Right lobe of liver (tissue), 6 donors: ENCODE measurements at places on chromosomes 1 and 21. TPM values are rescaled to one million over a fixed set of nuclear protein-coding genes. Genes with fewer than 3 reads are reported as not detected.

- H3K36me3 ChIP-seq, result no peaks in the 10 kb centered on the region
- DNase-seq, result no peak
- no peak overlapping the region for H3K4me3 ChIP-seq
- no peak overlapping the region for H3K27ac ChIP-seq
- H3K27me3 ChIP-seq, result no peaks in the 10 kb centered on the region
- peaks cover 30% of the 10 kb centered on the region for H3K4me1 ChIP-seq
Observed at GRCh38 chr1:46187106-46187869, 10.9 kb downstream of the POMGNT1 start.

GRCh38 chr1:9701665-9702064 lies 50.1 kb downstream of the PIK3CD start:
- no peak overlapping the region for H3K27ac ChIP-seq
- no peaks in the 10 kb centered on the region for H3K4me1 ChIP-seq
- H3K4me3 ChIP-seq, result no peak overlapping the region
- H3K27me3 ChIP-seq, result no peaks in the 10 kb centered on the region

- DNase-seq, result no peak
- no peak overlapping the region for H3K4me3 ChIP-seq
- H3K36me3 ChIP-seq, result no peaks in the 10 kb centered on the region
- no peaks in the 10 kb centered on the region for H3K4me1 ChIP-seq
- no peaks in the 10 kb centered on the region for H3K27me3 ChIP-seq
Observed at GRCh38 chr1:235595079-235595478, 54.5 kb downstream of the GNG4 start.

DNA sequence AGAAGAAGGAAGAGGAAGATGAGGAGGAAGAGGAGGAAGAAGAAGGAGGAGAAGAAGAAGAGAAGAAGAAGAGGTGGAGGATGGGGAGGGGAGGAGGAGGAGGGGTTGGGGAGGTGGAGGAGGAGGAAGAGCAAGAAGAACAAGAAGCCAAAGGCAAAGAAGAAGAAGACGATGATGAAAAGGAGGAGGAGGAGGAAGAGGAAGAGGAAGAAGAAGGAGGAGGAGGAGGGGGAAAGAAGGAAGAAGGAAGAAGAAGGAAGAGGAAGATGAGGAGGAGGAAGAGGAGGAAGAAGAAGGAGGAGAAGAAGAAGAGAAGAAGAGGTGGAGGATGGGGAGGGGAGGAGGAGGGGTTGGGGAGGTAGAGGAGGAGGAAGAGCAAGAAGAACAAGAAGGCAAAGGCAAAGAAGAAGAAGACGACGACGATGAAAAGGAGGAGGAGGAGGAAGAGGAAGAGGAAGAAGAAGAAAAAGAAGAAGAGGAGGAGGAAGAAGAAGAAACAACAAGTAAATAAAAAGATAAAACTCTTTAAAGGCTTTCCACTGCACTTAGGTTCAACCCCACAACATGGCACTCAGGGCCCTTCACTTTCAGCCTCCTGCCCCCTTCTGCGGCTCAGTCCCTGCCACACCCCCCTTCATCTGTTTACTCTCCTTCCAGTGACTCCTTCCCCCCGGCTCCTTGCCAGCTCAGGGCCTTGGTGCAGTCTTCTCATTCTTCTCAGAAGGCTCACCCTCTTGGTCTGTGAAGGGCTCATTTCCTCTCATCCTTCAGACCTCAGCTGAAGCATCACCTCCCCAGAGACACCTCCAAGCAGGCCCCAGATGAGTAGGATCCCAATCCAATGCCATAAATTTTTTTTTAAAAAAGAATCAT lies 114.0 kb downstream of the KCNN3 start:
- no peaks in the 10 kb centered on the region for H3K27me3 ChIP-seq
- H3K4me1 ChIP-seq, result no peaks in the 10 kb centered on the region
- no peak overlapping the region for H3K27ac ChIP-seq
- H3K36me3 ChIP-seq, result no peaks in the 10 kb centered on the region
- DNase-seq, result no peak

DNA sequence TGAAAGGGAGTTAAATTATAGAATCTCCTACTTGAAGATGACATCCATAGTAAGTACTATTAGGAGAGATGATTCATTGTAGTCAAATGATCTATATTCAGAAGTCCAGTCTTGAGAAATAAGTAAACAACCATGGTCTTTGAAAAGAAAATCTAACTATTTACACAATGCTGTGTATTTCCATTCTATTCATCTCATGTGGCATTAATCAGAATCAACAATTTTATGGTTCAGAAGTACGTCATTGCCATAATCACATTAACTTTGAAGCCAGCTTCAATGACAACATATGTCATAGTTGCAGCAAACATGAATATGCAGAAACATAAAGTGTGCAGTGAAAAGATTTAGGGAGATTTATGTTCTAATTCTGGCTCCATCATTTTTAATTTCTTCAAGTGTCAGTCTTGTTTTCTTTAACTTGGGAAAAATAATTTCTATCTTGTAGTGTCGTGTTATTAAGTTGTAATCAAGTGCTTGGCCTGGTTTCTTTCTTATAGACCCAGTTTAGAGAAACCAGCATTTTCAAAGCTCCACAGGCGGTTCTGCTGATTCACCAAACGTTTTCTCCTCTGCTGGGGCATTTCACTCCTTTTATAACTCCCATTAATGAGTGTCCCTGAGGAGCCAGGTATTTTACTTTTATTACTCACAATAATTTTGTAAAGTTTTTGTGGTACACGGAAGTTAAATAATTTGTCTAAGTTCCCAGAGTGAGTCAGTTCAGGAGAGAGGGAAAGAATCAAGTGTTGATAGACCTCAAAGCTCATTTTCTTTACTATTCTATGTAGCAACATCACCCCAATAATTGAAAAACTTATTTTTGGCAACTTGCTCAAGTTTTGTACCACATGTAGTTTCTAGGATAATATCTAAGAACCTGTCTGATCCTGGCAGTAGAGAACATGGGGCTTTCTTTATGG lies 35.9 kb upstream of the PTGS2 start:
- no peaks in the 10 kb centered on the region for H3K27me3 ChIP-seq
- H3K27ac ChIP-seq, result no peak overlapping the region
- no peaks in the 10 kb centered on the region for H3K36me3 ChIP-seq
- H3K4me1 ChIP-seq, result no peaks in the 10 kb centered on the region
- no peak for DNase-seq

GRCh38 chr21:34073749-34074282 lies 438 bp downstream of the MRPS6 start:
- peak overlapping the region; percentile 57 for H3K4me3 ChIP-seq
- peaks cover 14% of the 10 kb centered on the region for H3K4me1 ChIP-seq

GRCh38 chr1:45246760-45247159 lies 40.4 kb upstream of the ZSWIM5 start:
- no peak for DNase-seq
- H3K36me3 ChIP-seq, result no peaks in the 10 kb centered on the region
- no peaks in the 10 kb centered on the region for H3K27me3 ChIP-seq
- H3K27ac ChIP-seq, result no peak overlapping the region
- H3K4me1 ChIP-seq, result no peaks in the 10 kb centered on the region

Gene OR13G1
- total RNA-seq, result not detected

GRCh38 chr1:88421997-88422396 lies 262.1 kb upstream of the PKN2 start:
- no peak for DNase-seq
- no peaks in the 10 kb centered on the region for H3K36me3 ChIP-seq
- no peaks in the 10 kb centered on the region for H3K27me3 ChIP-seq
- H3K4me1 ChIP-seq, result no peaks in the 10 kb centered on the region
- no peak overlapping the region for H3K27ac ChIP-seq

DNA sequence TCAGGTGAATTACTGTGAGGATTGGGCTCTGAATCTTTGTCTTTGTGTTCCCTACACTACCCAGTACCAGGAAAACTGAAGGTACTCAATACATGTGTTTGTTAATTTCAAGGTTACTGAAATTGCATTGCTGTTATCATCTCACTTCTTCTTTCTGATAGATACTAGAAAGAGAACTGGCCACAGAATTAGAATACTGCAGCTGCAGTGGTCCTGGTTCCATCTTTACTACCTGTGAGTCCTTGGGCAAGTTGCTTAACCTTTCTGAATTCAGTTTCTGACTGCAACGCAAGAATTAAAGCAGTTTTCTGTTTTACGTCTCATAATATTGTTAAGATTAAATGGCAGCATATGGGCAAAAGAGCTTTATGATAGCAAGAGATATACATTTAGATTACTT lies 263.5 kb downstream of the LMO4 start:
- H3K4me1 ChIP-seq, result no peaks in the 10 kb centered on the region
- no peak for DNase-seq
- H3K27ac ChIP-seq, result no peak overlapping the region

DNA sequence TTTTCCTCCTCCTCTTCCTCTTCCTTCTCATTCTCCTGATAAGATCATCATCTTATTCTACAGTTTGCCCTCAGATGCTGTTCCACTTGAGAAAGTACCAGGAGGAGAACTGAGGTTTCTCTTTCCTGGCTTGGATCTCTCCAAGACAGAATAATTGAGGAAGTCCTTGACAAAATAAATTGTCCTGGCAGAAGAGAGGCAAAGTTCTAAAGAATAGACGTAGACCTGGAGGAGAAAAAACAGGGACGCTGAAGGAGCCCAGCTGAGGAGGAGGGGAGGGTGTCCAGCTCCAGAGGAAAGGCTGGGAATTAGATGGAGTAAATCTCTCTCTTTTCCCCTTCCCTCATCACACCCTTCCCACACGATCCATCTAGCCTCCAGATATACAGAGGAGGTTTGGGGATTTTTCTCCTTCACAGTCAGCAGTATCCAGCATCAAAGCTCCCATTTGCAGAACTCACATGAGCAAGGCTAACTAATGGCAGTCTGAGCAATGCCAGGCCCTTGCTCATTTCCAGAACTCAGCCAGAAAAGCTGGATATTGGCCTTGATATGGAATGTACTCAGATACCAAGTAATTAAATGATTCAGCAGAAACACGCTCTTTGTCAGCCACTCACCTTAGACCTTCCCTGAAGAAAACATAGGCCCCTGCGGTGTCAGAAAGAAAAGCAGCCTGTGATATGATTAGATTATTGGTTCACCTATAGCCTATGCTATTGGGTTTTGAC lies 5.1 kb upstream of the GNG12 start:
- H3K36me3 ChIP-seq, result no peaks in the 10 kb centered on the region
- H3K4me3 ChIP-seq, result no peak overlapping the region
- DNase-seq, result no peak
- no peak overlapping the region for H3K27ac ChIP-seq
- H3K27me3 ChIP-seq, result no peaks in the 10 kb centered on the region

GRCh38 chr1:180623579-180624347 lies 8.1 kb upstream of the XPR1 start:
- H3K27me3 ChIP-seq, result no peaks in the 10 kb centered on the region
- no peak for DNase-seq
- no peak overlapping the region for H3K4me3 ChIP-seq
- no peaks in the 10 kb centered on the region for H3K36me3 ChIP-seq

Gene PLXNA2
- total RNA-seq, result 8.6 TPM

DNA sequence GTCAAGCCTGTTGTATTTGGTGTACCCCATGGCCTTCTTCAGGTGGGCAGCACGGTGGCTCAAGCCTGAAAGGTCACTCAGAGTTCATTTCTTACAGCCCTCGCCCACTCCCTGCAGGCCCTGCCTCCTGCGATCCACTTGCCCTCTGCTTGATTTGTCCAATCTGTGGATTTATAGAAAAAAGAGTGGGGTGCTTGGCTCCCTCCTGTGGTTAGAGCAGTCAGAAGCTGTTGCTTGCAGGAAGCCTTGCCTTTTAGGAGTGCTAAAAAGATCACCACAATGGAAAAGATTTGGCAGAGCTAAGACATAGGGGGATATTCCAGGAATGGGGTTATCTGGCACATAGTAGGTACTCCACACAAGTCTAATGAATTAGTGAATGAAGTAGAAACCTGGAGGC lies 108.0 kb upstream of the TRABD2B start:
- no peak overlapping the region for H3K4me3 ChIP-seq
- H3K4me1 ChIP-seq, result no peaks in the 10 kb centered on the region
- H3K27me3 ChIP-seq, result no peaks in the 10 kb centered on the region
- no peak overlapping the region for H3K27ac ChIP-seq
- DNase-seq, result no peak
- no peaks in the 10 kb centered on the region for H3K36me3 ChIP-seq
